T-helper 17 cell (primary cell): ENCODE measurements at places on chromosomes 7 and 10.

DNA sequence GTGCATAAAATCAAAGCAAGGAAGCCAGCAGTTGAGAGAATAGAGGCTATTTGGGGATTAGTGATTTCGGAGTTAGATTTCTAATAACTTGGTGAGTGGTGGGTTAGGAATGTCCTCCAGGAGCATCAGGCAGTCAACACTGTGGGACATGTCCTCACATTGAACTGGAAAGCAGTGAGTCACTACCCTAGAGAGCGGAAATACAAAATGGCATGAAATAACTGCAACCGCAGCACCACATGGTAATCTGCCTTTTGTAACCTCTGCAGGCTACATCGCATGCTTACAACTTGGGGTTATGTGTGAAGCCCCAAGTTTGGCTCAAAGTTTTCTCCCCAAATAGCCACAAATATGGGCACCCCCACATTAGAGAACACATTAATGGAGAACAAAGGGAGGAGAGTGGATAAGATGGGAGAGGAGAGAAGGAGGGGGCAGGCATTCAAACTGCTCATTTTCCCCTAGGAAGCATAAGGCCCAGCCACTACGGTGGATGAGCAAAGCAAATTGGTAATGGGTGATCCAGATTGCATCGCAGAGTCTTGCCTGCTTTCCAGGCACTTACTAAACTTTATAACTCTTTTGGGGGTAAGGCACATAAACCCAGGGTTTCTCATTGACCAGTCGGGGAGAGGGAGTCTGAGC is 22.0 kb upstream of the SLF2 start:
- DNase-seq = no peak

GRCh38 chr7:151110941-151111645 is 24.8 kb downstream of the AGAP3 start:
- DNase-seq = peak; percentile 54

DNA sequence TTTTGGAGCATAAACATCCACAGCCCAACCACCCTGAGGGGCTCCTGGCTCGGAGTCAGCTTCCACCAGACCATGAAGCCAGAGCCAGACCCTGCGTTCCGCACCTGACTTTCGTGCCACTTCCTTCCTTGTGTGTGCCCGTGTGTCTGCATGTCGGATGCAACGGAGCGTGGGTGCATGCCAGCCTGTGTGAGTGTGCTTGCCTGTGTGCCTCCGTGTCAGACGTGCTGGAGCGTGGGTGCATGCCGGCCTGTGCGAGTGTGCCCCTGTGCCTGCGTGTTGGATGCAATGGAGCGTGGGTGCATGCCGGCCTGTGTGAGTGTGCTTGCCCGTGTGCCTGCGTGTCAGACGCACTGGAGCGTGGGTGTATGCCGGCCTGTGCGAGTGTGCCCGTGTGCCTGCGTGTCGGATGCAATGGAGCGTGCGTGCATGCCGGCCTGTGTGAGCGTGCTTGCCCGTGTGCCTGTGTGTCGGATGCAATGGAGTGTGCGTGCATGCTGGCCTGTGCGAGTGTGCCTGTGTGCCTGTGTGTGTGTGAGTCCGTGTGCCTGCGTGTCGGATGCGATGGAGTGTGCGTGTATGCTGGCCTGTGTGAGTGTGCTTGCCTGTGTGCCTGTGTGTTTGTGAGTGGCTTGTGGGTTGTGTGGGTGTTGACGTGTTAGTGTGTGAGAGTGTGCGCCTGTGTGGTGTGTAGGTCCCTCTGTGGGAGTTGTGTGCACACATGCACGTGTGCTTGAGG is 28.1 kb upstream of the KNDC1 start:
- no peak for DNase-seq

DNA sequence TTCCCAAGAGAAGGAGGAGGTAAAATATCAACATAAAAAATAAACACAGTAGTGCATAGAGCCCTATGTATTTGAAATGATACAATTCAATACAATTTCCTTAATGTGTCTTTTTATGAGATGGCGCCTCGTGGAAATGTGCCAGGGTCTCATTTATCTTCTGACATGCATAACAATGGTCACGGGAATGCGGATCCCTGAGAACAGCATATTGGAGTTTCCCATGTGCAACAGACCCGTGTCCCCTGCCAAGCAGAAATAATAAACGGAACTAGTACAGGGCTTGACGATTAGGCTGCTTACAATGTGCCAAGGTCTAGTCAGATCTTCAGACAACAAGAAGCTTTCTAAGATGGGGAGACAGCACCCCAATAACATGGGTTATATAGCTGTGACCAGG is 217.9 kb downstream of the ARHGAP21 start:
- no peak for DNase-seq

DNA sequence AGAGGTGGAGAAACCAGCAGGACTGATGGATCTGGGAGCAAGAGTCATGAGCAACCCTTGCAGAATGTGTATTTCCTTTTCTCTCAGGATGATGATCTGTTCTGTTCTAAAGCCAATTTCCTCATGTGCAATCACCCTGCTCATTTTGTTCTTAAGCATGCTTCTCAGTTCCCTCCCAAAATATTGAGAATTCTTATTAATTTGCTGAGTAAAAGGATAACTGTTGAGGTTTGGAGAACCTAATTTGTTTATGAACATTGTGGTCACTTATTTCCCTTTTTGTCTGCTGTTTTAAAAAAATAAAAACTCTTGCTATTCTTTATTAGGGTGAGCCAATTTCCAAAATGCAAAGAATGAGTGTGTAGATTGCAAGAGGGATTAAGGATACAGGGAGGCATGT is 106.8 kb downstream of the APBB1IP start:
- no peak for DNase-seq

DNA sequence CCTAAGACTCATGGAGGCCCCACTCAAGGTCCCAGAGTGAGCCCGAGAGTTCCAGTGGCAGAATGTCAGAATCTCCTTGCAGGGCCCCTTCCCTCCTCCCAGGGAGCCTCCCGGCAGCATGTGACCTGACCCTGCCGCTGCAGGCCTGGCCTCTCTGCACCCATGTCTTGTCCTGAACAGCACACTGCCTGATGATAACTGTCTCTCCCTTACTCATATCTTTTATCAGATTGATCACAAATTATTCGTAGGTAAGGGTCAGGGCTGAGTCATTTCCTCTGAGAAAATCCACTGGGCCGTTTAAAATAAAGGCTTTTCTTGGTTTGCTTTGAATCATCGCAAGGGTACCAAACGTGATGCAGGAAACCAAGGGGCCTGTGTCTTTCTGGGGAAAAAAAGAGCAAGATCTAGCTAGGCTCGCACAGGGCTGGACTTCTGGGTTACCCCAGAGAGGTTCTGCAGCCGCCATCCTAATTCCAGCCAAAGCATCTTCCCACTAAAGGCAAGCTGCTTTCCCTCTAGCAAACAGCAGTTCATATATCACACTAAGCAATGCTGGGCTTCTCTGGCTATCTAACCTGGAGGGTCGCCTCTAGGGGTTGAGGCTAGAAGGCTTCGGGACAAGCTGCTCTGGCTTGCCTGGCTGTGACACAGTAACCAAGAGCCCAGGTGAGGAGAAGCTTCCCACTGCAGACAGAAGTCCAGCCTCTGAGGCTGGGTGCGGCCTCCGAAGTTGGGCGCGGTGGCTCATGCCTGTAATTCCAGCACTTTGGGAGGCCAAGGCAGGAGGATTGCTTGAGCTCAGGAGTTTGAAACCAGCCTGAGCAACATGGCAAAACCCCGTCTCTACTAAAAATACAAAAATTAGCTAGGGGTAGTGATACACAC is 104.9 kb downstream of the SPDYE5 start:
- no peak for DNase-seq

- DNase-seq = no peak
Measured at GRCh38 chr10:102316421-102316820, 71.1 kb downstream of the GBF1 start.

- DNase-seq = no peak
Measured at GRCh38 chr10:78699971-78700370, 368.8 kb upstream of the ZMIZ1 start.

GRCh38 chr7:158778471-158778870 is 50.8 kb downstream of the ESYT2 start:
- no peak for DNase-seq

DNA sequence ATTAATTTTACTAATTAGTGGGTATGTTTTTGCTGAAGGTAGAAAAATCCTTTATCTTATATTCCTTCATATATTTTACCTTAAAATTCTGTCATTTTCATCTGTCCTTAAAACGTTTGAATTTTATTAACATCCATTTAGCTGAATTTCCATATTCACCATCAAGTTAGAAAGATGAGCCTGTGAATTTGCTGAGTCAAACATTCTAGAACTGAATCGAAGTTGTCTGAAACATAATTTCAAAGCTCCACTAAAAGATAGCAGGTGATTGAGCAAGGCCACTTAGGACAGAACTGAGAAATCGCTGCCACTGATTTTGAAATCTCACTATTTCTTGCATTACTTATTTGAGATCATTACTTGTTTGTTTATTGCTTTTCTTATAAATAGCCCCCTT is 17.5 kb downstream of the HGF start:
- no peak for DNase-seq

GRCh38 chr7:134527979-134528371 is 608 bp downstream of the AKR1B10 start:
- DNase-seq = no peak

GRCh38 chr7:30596014-30596641 is 1.4 kb downstream of the GARS1 start:
- no peak for DNase-seq

- DNase-seq = no peak
Measured at GRCh38 chr7:42854571-42855118, 57.2 kb downstream of the C7orf25 start.
